ENCODE measurements at places on chromosomes 5 and 9.
A peak's percentile ranks its signal among the peaks of the same experiment; 100 is the strongest.

- peak; percentile 61 for DNase-seq
These were observed 62.3 kb downstream of the CXXC5 start for GRCh38 chr5:139710319-139711066.

- DNase-seq, result no peak
These were observed 58.9 kb downstream of the DAP start for GRCh38 chr5:10702040-10702629.

DNA sequence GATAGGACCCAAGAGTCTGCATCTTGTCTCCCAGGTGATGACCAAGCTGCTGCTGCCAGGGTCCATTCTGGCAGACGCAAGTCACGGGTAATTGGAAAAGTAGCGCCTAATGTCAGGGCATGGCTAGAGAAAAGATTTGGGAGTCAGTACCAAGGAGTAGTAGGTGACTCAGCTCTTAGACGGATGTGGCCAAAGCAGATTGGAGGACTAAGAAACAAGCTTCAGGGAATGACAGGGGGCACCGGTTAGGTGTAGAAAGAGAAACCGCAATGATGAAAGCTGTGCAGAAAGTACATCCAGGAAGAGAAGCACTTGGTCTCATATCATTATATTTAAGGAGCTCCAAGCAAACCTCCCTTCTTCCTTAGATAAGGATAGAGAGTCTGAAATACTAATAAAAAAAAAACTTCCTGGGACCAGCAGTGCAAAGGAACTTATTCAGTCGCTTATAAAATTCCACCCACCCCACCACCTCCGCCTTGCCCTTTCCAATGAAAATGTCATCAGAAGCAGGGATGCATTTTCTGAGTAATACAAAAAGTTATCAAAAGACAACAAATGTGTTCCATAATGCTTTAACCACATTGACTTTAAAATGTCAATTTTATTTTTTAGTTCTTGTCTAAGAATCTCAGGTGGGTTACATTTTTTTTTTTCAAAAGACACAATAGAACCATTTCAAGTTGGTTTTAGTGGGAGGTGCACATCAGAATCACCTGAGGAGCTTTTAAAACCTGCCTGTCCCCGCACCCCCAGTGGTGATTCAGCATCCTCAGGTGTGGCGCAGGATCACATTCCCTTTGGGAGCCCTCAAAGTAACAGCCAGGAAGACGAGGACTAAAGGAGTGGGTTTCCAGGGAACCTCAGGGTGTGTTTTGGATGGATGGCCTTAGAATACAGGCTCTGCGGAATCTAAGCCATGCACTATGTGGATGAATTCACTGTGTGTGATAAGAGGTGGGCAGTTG lies 31.2 kb downstream of the PTPN3 start:
- DNase-seq, result no peak

GRCh38 chr5:33690374-33691135 lies 201.2 kb downstream of the ADAMTS12 start:
- no peak for DNase-seq
